Karpas-422 (cell line): ENCODE measurements at places on chromosomes 5 and 9. TPM values are rescaled to one million over a fixed set of nuclear protein-coding genes. Genes with fewer than 3 reads are reported as not detected.

- DNase-seq: no peak
These were observed 19.1 kb upstream of the FRMD3 start for GRCh38 chr9:83557317-83557716.

Gene SMC2
- total RNA-seq: 16.5 and 24.9 TPM in 2 replicates

Gene GPR150
- total RNA-seq: 0.34 and 0.51 TPM in 2 replicates

Gene KCNN2
- total RNA-seq: not detected in 2 replicates

Gene CDK9
- total RNA-seq: 23.9 and 30.7 TPM in 2 replicates
